D341Med (cell line): ENCODE measurements at places on chromosomes 4 and X.

- no peak for DNase-seq
Measured at GRCh38 chr4:123877551-123877950, 481.0 kb downstream of the SPRY1 start.

DNA sequence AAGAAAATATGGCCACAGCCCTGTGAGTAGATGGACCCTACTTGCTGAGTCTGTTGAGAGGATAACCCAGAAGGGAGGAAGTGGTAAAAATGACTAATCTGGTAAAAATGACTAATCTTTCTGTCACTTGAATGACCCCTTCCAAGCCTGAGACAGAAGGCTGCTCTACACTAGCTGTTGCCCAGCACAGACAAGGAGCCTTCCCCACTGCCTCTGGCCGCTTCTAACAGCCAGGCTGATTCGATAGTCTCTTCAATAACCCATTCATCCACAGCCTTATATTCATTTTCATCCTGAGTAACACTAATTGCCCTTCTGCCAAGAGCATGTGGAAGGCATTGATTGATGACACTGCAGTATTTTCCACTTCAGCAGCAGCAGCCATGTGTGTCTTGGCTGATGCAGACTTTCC is 18.4 kb downstream of the MAGEB17 start:
- no peak for DNase-seq

GRCh38 chr4:110198049-110198434 is 373 bp downstream of the ELOVL6 start:
- peak; percentile 57 for DNase-seq

DNA sequence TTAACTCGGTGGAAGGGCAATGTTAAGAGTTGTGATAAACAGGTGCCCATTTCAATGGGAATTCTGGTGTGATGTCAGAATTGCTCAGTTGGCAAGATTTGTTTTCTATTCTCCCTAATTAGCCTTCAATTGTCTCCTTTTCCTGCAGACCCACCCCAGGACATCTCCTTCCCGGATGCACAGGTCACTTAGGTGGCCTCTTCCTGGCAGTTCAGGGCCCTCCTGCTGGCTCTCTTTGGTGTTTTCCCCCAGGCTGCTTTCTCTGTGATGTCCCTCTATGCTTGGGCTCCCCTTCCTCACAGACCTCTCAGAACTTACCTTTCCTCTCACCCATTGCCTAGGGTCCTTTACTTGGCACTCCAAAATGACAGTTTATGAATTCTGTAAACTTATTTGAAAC is 126.3 kb downstream of the GPAT3 start:
- no peak for DNase-seq

DNA sequence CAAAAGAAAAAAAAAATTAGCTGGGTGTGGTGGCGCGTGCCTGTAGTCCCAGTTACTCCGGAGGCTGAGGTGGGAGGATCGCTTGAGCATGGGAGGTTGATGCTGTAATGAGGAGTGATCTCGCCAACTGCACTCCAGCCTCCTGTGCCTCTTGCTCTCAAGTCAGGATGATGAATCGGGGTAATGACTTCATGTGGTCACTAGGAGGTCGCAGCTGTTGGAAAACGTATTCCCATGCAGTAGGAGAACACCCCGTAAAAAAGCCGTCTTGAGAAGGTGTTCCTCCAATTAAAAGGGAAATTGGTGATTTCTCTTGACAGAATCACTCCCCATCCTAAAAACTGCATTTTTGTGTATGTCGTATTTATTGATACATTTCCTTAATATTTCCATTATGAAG is 2.2 kb downstream of the CCNB3 start:
- no peak for DNase-seq

- DNase-seq, result no peak
Measured at GRCh38 chr4:3485011-3485791, 22.1 kb downstream of the DOK7 start.

DNA sequence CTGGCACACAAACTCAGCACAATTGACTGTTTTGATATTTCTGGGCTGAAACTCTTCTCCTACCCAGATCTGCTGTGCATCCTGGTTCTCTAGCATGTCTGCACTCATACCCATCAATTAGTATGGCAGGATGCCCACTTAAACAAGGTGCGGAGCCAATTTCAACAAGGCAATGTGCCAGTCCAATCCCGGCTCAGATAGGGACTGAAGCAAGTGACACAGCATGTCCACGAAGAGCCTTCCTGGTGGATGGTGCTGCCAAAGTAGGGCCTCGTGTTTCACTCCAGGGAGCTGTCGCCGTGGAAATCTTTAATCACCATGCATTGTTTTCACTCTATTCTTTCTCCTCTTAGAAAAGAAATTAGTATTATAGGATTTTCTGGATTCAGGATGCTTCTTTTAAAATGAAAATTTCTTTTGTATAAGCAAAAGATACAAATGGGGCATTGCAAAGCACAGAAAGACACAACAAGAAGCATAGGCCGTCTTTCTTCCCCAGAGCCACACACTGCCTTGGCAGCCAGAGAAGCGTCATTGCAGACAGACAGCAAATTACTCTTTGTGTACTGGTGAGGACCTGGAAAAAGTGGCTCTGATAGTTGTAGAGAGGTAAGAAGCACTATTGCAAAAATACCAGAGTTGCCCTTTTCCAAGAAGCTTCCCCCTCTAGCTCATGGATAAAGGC is 40.6 kb upstream of the LSM6 start:
- no peak for DNase-seq

GRCh38 chrX:36480441-36480990 is 527.6 kb upstream of the FAM47C start:
- DNase-seq, result no peak
